ENCODE measurements at places on chromosomes 4 and X.

DNA sequence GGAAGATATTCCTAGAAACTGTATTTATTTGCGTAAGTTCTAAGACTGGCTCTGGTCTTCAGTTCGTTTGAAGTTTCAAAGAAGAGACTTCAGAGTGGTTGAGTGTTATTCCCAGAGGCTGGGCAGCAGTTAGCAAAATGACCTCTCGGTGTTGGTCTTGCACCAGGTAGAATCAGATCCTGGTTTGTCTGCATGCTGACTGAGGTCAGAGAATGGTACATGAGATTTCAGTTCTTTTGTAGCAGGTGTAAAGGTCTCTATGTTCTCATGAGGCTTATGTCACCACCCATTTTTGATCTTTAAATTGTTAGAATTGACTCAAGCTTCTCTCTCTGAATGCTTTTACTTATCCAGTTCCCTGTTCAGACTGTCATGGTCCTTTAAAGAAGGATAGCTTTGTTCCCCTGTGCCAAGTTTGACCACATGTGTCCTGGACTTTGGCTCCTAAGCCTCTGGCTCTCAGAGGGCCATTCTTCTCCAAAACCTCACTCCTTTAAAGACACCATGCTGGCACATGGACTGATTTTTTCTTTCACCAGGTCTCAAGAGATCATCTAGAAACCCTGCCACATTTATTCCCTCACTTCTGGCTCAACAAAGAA is 355.8 kb upstream of the BOD1L1 start:
- no peak for DNase-seq

GRCh38 chr4:169228076-169228475 is 42.7 kb downstream of the SH3RF1 start:
- no peak for DNase-seq

DNA sequence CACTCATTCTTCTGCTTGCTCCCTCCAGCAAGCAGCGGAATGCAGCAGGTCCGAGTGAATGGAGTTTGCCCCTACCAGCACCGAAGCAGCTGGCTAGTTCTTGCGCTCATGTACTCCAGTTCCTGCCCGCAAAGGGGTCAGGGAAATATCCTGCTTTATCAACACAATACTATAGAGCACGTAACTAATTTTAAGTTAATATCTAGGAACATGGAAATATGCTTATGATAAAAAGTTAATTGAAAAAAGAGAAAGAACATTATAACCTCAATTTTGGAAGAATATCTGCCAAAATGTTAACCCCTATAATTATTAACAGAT is 195.6 kb downstream of the SNCA start:
- DNase-seq = no peak

- no peak for DNase-seq
These were observed 15.1 kb downstream of the DGKQ start for GRCh38 chr4:958314-958665.

GRCh38 chrX:85963736-85964135 is 83.6 kb downstream of the CHM start:
- no peak for DNase-seq

GRCh38 chrX:11465648-11466411 is 172.6 kb downstream of the AMELX start:
- no peak for DNase-seq

DNA sequence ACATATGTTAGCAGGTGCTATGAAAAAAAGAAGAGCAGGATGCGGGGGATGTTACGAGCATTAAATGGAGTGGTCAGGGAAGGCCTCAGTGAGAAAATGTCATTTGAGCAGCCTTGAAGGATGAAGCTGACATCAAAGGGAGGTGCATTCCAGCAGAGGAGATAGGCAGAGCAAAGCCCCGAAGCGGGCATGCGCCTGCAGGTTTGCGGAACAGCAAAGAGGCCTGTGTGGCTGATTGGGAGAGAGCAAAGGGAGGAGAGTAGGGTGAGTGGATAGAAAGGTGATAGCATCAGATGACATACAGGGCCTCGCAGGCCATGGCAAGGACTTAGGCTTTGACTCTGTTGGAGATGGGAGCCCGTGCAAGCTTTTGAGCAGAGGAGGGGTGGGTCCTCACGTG is 95.4 kb upstream of the GPR50 start:
- no peak for DNase-seq
